A172 (cell line): ENCODE measurements at places on chromosomes 6 and 20. TPM values are rescaled to one million over a fixed set of nuclear protein-coding genes. Genes with fewer than 3 reads are reported as not detected.
A peak's percentile ranks its signal among the peaks of the same experiment; 100 is the strongest.

The PPP1R3G gene
- 0.22 and 1.5 TPM in 2 replicates for total RNA-seq

The ZNF334 gene
- 0.12 TPM in 1 of 2 replicates, not detected in the other for total RNA-seq

The RNF39 gene
- total RNA-seq: not detected in 2 replicates

The NFATC2 gene
- total RNA-seq: 0.28 and 0.43 TPM in 2 replicates

The NDRG3 gene
- 49.7 and 54.6 TPM in 2 replicates for total RNA-seq

The MROH8 gene
- 1.3 and 9.3 TPM in 2 replicates for total RNA-seq

The CD83 gene
- 4.4 and 5.3 TPM in 2 replicates for total RNA-seq

The PRSS35 gene
- total RNA-seq: 0.90 and 1.3 TPM in 2 replicates

The TBP gene
- total RNA-seq: 15.1 and 20.2 TPM in 2 replicates

The GNAS-AS1 gene
- 1.1 and 1.8 TPM in 2 replicates for total RNA-seq

DNA sequence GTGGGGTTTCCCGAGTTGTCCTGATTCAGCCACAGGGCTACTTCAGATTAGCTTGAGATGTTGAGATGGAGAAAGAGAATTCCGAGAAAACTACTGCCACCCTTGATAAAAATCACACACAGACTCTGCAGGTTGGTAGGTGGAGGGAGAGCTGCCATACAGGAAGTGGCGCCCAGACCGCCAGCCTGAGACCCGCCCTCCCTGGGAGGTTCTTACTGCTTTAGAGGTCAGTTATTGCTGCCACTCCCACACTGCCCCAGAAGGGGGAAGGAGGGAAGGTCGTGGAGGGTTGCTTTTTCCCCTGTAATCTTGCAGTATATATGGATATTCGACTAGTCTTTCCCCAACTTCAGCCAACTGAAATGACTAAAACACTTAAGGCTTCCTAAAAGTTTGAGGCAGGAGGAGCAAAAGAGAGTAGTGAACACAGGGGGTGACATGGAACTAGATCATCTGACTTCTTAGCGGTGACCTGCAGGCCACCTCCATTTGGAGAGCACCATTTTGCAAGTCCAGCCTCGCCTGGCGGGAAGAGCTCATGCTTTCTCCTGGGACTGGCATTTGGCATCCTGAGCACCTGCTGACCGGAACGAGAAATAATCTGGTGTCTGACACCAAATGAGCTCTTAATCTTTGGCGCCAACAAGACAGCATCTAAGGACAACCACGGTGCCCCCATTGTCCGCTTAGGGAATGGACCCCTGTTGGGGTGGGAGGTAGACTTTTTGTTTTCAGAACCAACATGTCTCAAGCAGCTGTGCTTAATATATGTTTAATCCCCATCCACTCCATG, 35.7 kb upstream of the SLC22A1 start:
- DNase-seq: no peak

- DNase-seq: no peak
Observed at GRCh38 chr20:10906834-10907233, 233.0 kb upstream of the JAG1 start.

GRCh38 chr6:42933205-42933604, 3.9 kb downstream of the CNPY3 start:
- DNase-seq: no peak

- no peak for DNase-seq
Observed at GRCh38 chr6:82461536-82461935, 97.9 kb downstream of the TPBG start.

DNA sequence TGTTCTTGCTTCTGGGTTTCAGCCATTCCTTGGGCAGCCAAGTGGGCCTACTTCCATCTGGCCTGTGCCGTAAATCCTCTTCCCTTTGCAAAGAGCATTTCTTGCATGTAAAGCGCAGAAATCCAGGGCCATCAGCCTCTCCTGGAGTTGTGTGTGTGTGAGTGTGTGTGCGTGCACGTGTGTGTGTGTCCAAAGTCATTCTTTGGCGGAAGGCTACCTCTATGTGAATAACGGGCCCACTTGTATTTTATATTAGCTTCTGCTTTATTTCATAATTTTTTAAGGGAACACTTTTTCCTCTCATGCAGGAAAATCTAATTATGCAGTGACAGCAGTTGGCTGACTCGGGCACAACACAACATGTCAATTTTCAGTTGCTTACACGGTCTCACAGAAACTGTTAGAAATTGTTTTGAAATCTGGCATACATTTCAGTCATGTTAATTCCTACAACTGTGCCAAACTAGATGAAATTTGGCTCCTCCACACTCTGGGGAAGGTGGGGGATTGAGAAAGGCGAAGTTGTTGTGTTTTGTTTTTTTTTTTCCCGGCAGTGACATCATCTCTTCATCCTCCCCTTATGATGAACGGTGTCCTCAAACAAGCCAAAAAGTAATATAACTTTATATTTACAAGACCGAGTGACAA, 223.7 kb upstream of the TSHZ2 start:
- no peak for DNase-seq

DNA sequence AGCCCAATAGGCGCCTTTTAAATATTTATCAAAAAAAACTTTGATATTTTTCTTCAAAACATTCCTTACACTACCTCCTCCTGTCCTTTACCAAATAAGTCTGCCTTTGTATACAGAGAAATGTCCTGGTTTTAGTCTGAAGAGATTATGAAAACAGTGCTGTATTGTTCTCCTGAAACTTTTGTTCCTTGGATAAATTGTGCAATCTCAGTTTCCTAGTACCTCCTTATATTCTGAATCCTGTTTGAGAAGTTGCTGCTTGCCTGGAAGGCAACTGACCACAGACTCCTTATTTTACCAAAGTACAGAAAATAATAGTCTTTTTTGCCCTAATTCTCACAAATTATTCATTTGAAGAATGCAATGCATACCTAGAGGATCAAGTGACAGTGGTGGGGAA, 349.5 kb downstream of the EPHA7 start:
- no peak for DNase-seq

GRCh38 chr6:33490621-33491020, 36.2 kb downstream of the ZBTB9 start:
- DNase-seq: no peak

- peak; percentile 48 for DNase-seq
Observed at GRCh38 chr6:153568628-153569027, 437.5 kb upstream of the RGS17 start.

DNA sequence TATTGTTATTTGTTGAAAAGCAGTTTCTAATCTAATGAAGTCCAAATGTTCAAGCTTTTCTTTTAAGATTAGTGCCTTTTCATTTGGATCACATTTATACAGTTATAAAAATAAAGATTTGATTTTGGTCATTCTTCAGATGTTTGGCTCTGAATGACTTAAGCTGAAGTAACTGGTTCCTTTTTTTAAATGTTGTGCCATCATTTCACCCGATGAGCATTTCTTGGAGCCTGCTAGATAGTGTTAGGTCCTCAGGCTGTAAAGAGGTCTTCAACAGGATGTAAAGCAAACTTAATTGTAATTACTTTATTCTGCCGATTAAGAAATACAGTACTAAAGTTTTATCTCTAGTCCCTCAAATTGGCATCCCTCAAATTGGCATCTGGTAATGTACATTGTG, 41.2 kb upstream of the ASIP start:
- no peak for DNase-seq

GRCh38 chr20:48815537-48815936, 12.3 kb downstream of the PREX1 start:
- no peak for DNase-seq

DNA sequence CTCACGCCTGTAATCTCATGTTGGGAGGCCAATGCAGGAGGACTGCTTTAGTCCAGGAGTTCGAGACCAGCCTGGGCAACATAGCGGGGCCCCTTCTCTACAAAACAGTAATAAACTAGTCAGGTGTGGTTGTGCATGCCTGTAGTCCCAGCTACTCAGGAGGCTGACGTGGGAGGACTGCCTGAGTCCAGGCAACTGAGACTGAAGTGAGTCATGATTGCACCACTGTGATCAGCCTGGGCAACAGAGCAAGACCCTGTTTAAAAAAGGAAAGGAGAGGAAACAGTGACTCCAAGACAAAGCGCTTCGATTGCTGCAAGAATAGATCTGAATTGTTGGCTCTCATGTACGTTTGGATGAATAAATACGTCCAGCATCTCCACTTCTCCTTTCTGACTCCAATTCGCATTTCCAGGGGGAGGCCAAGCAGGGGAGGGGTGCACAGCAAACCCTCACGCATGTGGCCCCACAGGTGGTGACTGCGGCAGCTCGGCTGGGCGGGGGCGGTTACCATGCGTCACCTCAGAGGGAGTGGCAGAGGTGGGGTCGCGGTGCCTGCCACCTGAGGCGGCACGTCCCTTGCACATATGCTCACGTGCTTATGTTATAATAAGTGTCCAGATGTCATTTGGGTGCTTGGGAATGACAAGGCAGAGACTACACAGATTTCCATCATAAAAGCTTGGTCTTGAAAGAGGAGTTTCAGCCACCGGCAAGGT, 95.1 kb upstream of the MPC1 start:
- DNase-seq: no peak

DNA sequence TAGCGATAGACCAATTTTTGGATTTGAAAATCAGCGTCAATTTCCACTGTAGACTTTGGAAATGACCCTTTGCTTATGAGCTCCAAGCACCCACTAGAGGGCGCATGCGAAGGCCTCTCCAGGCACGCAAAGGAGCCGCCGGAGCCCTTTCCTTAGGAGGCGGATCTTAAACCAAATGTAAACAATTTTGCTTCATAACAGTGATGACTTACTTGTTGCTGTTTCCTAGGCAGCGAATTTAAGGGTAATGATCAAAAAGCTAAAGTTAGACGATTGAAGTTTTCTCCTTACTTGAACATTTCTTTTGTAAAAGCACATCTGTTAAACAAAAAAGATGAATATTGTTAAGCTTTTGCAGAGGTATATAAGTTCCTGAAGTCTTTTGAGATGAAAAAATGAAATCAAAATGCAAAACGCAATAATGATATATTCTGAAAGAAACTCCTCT, 29.2 kb upstream of the EXOC2 start:
- peak; percentile 71 for DNase-seq

- no peak for DNase-seq
Observed at GRCh38 chr6:11714798-11715285, 63.8 kb downstream of the ADTRP start.

- DNase-seq: peak; percentile 17
Observed at GRCh38 chr6:170082531-170083187, 208.2 kb downstream of the DLL1 start.

DNA sequence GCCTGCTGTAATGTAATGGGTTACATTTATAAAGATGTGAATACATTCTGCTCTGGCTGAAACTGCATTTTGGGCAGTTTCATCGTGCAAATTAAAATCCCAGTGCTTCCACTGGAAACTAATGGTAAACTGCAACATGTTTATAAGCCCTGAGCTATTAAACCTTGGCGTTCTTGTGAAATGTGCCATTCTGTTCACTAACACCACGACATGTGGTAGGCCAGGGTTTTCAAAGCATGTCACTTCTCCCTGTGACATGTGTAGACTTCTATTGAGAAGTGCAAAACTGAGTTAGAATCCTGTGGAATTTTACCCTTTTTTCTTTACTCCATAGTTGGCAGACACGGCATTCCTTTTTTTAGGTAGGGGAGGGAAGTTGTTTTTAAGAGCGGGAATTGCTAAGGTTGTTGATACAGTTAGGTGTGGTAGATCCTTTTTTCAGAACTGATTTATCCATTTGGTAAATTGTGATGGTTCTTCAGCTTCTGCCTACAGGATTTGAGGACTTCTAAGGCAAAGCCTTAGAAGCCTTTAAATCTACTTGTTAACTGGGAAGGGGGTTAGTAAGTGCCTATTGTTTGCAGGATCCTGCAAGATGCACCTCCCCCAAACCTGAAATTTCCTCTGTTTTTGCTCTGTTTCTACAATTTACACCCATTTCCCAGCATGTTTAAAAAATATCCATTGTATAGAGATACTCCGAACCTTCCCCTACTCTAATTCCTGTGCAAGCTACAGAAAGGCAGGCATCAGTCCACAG, 4.2 kb downstream of the SASH1 start:
- DNase-seq: no peak

GRCh38 chr6:158686791-158687381, 37.0 kb downstream of the SYTL3 start:
- no peak for DNase-seq

- DNase-seq: no peak
Observed at GRCh38 chr20:33963751-33964150, 30.0 kb upstream of the RALY start.

GRCh38 chr6:31157513-31158139, at the start of gene CCHCR1:
Gene CCHCR1, minus strand, starts transcription at chr6:31157802. Its CDS starts 202 bp downstream, at chr6:31157600.
- no peak for DNase-seq

GRCh38 chr6:161308075-161308655, 34.3 kb upstream of the AGPAT4 start:
- no peak for DNase-seq
